ENCODE measurements at places on chromosomes 4 and X.

DNA sequence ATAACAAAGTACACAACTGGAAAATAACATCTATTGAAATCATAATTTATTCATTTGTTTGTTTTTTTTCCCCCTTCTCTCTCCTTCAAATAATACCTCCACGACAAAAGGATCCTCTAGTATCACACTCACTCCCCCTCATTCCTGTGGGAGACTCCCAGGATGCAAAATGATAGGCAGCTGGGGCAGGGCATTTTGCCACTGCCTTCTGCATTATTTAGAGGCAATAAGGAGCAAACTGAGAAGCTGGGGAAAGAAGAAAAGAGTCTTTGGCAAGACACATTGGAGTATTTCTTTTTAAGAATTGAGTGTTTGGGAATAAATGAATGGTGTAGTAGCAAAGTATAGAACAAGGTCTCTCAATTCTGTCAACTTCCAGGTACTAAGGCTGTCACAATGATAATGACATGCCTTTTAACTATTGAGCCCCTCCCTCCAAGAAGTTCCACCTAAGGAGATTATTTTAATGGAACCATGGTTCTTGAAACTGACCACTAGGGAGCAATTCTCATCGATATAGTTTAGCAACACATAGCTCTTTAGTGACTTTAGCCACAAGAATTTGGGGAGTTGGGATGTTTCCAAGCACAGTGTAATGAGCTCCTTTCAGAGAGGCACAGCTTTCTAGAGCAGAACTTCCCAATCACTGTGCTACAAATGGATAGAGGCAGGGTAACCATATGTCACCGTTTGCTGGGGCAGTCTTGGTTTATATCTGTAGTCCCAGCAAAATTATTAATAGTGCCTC is 303.3 kb downstream of the FRMPD4 start:
- DNase-seq = no peak

GRCh38 chr4:88938138-88938537 is 118.8 kb downstream of the FAM13A start:
- DNase-seq = no peak

- DNase-seq = no peak
These were observed 371.6 kb upstream of the EMCN start for GRCh38 chr4:100889401-100889800.

DNA sequence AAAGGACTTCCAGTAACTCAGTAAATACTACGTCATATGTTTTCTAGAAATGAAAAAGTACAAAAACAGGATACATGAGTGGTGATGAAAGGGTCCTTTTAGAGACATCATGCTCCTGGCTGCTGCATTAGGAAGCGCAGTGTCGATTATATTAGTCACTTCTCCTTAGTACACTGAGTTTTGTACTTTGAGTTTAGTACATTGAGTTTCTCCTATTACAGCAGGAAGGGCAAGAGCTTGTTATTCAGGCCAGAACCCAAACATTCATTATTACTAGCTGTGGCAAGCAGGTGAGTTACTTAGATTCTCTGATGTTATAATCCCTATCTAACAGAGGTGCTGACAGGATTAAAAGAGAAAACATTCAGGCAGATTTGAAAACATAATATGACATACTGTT is 21.3 kb downstream of the RPGR start:
- DNase-seq = no peak

- DNase-seq = no peak
These were observed 394.1 kb downstream of the GALNTL6 start for GRCh38 chr4:172207258-172207657.

DNA sequence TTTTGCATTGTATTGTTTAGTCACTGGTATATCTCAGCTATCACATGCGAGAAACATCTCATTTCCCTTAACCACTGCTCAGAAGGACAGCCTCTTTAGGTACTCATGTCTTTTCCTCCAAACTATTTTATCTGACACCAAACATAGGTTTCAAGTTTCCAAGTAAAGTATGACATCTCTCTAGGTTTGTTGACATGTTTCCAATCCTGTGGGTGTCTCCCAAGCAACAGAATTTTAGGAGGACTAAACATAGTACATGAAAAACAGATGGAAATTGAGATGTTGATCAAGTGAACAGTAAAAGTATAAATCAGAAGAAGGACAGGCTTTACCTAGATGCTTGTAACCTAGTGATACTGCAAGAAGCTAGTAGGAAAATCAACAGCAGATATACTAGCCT is 371.4 kb downstream of the DTHD1 start:
- no peak for DNase-seq

DNA sequence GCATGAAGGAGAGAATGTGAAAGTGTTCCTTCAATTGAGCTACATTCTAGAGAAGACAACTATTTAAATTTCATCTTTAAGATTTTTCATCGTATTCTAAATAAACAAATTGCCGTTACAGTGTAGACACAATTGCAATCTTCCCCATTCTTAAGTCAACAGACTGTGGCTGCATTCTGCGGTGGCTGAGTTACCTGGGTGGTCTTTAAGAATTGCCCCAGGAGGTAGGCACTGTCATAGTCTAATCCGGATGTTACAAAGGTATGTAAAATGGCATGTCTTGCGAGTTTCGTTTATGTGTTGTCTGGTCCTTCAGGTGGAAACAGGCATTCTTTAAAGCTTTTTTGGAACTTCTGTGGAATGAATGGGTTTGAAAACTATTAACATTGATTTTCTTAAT is 586.1 kb upstream of the PITX2 start:
- no peak for DNase-seq

GRCh38 chr4:172692701-172693100 is 475.9 kb upstream of the GALNT7 start:
- DNase-seq = no peak

DNA sequence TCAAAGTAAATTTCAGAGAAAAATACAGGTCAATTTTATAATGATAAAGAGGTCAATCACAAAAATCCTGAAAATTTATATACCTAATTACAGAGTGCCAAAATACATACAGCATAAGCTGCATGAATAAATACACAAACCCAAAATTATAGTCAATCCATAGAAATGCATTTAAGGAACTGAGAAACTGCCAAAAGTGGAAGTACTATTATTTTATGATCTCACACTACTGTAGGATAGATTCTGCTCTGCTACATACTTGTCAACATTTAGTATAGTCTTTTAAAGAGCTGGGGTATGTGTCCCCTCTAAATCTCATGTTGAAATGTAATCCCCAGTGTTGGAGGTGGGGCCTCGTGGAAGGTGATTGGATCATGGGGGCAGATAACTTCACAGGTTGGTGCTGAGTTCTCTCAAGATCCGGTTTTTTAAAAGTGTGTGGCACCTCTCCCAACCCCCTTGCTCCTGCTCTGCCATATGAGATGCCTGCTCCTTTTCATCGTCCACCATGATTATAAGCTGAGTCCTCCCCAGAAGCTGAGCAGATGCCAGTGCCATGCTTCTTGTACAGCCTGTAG is 31.8 kb downstream of the CHIC2 start:
- no peak for DNase-seq

DNA sequence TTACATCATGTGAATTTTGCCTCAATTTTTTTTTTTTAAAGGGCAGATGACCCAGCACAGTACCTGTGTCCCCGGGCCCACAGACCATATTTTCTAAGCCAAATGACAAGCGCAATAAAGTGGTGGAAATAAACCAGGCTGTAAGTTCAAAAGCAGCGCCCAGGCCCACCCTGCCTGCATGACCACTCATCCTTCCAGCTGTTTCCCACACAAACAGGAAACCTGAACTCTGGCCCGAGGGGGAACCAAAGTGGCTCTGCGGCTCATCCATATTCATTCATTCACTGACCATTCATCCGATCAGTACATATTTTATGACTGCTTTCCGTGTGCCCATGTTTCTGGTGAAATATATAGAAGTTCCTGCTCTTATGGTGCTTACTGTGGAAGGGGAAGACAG is 33.7 kb upstream of the CRMP1 start:
- DNase-seq = no peak

- no peak for DNase-seq
These were observed 39.2 kb upstream of the CYSLTR1 start for GRCh38 chrX:78366576-78366975.

DNA sequence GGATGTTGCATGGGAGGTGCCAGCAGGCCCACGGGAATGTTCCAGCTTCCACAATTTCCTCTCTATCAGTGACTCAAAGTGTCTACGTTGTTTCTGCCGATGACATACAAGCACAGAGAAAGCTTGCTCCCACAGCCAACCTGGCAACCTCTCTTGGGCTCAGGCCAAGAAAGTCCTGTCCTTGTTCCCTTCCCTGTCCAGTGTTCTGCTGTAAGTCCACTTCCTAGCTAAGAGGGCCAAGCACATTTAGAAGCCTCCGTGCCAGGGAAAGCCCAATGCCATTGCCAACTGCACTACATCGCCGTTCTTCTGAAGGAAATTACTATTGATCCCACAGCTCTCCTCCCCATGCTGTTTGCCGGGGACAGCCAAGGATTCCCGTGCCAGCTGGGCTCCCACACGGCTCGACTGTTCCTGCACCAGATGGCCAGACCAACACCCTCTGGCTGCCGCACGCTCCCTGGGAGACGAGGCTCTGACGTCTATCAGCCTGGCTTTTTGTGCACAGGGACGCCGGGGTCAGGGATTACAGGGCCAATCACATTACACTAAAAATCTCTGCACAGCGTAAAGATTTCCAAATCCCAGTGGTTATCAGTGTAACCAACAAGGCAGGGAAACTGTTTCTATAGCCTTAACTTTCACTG is 284.0 kb downstream of the BCOR start:
- no peak for DNase-seq

GRCh38 chrX:2756548-2756947 is 4.7 kb downstream of the XG start:
- no peak for DNase-seq

- DNase-seq = no peak
These were observed 167.2 kb upstream of the WDR1 start for GRCh38 chr4:10283761-10284160.

DNA sequence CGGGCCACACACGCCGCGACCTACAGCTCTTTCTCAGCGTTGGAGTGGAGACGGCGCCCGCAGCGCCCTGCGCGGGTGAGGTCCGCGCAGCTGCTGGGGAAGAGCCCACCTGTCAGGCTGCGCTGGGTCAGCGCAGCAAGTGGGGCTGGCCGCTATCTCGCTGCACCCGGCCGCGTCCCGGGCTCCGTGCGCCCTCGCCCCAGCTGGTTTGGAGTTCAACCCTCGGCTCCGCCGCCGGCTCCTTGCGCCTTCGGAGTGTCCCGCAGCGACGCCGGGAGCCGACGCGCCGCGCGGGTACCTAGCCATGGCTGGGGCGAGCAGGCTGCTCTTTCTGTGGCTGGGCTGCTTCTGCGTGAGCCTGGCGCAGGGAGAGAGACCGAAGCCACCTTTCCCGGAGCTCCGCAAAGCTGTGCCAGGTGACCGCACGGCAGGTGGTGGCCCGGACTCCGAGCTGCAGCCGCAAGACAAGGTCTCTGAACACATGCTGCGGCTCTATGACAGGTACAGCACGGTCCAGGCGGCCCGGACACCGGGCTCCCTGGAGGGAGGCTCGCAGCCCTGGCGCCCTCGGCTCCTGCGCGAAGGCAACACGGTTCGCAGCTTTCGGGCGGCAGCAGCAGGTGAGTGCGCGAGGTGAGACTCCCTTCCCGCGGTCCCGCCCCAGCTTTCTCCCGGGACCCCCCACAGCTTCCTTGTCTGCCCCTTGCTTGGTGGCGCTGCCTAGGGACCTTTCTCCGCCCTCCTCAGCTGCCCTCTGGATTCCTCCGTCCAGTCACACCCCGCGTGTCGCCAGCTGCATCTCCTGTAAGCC is 678 bp downstream of the BMP3 start:
- DNase-seq = no peak

- DNase-seq = no peak
These were observed at the start of gene RTL5 for GRCh38 chrX:72131317-72132294. Gene RTL5 (minus strand): TSS chrX:72131915.

DNA sequence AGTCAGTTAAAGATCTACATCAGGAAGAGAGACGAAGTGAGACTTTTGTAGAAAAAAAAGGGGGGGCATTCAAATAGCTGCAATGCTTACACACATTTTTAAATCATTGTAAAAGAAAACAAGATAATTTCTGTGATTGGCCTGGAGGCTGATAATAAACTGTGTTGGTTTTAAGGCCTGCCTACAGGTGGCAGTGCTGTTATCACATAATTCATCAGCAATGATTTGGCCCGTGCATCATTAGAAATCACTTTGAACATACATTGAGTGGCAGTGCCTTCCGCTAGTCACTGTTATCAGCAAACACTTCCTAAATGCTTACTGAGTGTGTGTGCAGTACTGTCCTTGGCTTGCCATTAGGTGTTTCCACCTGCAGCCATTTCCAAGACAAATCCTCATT is 831.9 kb downstream of the TRIML1 start:
- DNase-seq = no peak

- no peak for DNase-seq
These were observed 429.1 kb upstream of the FRG1 start for GRCh38 chr4:189511581-189511980.

DNA sequence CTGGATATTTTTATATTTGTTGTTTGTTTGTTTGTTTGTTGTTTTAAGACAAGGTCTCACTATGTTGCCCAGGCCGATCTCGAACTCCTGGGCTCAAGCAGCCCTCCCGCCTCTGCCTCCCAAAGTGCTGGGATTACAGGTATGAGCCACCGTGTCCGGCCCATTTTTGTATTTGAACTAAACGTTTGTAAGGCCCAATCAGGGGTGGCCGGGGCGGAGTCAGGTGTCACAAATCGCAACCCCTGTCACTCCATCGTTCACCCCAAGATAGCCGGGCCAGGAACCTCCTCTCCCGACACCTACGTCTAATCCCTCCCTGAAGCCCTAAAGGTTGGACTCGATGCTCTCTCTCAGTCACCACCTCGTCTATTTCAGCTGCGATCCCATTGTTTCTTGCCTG is 722 bp upstream of the EFHC2 start:
- no peak for DNase-seq

GRCh38 chrX:42432552-42432951 is 345.4 kb downstream of the PPP1R2C start:
- no peak for DNase-seq

GRCh38 chr4:56253666-56254305 is 133.5 kb downstream of the AASDH start:
- no peak for DNase-seq

- no peak for DNase-seq
These were observed 95.3 kb downstream of the ZAR1 start for GRCh38 chr4:48585401-48585800.

DNA sequence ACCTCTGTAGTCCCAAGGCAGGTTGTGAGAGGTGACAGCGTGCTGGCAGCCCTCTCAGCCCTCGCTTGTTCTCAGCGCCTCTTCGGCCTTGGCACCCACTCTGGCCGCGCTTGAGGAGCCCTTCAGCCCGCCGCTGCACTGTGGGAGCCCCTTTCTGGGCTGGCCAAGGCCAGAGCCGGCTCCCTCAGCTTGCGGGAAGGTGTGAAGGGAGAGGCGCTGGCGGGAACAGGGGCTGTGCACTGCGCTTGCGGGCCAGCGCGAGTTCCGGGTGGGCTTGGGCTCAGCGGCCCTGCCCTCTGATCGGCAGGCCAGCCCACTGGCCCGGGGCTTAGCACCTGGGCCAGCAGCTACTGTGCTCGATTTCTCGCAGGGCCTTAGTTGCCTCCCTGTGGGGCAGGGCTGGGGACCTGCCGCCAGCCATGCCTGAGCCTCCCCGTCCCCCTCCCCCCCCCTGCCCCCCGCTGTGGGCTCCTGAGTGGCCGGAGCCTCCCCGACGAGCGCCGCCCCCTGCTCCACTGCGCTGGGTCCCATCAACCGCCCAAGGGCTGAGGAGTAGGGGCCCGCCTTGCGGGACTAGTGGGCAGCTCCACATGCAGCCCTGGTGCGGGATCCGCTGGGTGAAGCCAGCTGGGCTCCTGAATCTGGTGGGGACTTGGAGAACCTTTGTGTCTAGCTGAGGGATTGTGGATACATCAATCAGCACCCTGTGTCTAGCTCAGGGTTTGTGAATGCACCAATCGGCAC is 347.6 kb downstream of the KLHL13 start:
- DNase-seq = no peak

GRCh38 chr4:170675568-170676262 is 586.0 kb upstream of the AADAT start:
- no peak for DNase-seq

GRCh38 chrX:29024871-29025270 is 437.6 kb downstream of the IL1RAPL1 start:
- no peak for DNase-seq

Measured in H1 (cell line).